ENCODE measurements at places on chromosomes 16 and 17.

GRCh38 chr16:52578829-52579498 lies 32.0 kb upstream of the TOX3 start:
- DNase-seq: no peak

GRCh38 chr16:67260426-67261063 lies 11.8 kb downstream of the SLC9A5 start:
- DNase-seq: peak; percentile 47

DNA sequence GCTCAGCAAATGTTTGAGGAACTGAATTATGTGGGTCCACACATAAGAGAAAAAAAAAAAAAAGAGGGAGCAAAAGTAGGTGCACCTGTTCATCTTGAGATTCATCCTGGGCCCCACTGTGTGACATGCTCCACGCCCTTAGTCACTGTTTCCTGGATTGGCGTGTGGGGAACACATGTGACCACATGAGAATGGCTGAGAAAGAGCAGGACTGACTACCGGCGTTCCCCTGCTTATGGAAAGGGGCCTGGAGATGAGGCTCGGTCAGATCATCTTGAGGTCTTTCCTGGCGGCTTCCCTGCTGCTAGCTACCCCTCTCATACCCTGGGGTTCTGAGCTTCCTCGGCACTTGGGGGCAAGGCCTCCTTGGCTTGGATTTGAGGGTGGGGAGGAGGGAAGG lies 3.9 kb downstream of the DEXI start:
- DNase-seq: no peak

GRCh38 chr16:17963185-17963836 lies 373.2 kb downstream of the NPIPA8 start:
- no peak for DNase-seq

DNA sequence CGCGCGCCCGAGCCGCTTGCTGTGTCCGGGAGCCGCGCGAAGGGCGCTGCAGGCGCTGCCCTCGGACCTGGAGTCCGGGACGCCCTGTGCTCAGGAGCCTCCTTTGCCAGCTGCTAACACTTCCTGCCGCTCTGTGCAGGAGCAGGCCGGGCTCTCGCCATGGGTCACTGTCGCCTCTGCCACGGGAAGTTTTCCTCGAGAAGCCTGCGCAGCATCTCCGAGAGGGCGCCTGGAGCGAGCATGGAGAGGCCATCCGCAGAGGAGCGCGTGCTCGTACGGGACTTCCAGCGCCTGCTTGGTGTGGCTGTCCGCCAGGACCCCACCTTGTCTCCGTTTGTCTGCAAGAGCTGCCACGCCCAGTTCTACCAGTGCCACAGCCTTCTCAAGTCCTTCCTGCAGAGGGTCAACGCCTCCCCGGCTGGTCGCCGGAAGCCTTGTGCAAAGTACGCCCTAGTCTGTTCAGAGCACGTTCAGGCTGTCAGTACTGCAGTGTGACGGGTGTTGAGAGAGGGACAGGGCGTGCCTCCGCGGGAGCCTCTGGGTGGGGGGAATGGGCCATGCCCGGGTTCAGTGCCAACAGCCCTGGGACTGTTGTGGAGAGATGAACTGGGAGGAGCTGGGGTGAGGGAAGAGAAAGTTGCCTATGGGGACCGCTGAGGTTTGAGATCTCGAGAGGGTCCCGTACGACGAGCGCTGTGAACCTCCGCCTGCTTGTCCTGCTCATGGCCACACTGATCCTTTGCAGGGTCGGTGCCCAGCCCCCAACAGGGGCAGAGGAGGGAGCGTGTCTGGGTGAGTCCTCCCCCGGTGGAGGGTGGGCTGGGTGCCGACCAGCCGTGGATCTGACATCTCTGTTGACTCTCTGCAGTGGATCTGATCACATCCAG lies 1.3 kb downstream of the ZNF276 start:
- DNase-seq: peak; percentile 59

- DNase-seq: no peak
Observed at GRCh38 chr17:42287305-42287976, 857 bp upstream of the STAT5A start.

DNA sequence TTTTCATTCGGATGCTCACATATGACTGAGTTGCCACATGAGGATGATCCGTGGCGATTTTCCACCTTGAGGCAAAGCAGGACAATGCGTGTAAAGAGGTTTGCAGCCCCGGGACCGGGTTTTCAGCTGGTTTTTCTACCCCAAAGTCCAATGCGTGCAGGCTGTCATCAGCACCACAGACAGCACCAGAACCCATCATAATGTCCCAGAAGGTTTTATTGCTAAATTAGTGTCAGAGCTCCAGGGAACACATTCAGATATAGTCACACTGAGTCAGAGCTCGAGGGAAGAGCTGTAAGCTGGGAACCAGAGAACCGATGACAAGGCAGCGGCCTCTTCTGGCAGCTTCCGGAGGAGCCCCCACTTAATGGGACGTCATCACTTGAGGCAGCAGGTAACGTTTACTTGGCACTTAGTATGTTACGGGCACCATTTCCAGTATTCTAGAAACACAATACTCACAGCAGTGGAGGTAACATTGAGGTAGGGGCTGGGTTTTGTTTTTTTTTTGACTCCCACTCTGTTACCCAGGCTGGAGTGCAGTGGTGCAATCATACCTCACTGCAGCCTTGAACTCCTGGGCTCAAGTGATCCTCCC lies 8.9 kb upstream of the NAGPA start:
- no peak for DNase-seq

GRCh38 chr17:10549096-10549842 lies at the start of gene MYH2:
MYH2 (minus strand) TSS chr17:10549658; CDS start chr17:10547920, 1,738 bp downstream.
- DNase-seq: no peak

DNA sequence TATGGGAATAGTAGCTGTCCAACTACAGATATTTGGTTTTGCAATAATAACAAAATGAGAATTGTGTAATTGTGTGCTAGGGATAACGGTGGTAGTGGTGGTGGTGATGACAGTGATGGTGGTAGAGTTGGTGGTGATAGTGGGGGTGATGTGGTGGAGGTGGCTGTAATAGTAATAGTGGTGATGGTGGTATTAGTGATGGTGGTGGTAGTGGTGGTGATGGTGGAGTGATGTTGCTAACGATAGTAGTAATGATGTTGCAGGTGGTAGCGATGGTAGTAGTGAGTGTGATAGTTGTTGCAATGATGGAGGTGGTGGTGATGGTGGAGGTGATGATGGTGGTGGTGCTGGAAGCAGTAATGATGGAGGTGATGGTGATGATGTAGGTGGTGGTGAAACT lies 94.4 kb downstream of the HS3ST3B1 start:
- no peak for DNase-seq

DNA sequence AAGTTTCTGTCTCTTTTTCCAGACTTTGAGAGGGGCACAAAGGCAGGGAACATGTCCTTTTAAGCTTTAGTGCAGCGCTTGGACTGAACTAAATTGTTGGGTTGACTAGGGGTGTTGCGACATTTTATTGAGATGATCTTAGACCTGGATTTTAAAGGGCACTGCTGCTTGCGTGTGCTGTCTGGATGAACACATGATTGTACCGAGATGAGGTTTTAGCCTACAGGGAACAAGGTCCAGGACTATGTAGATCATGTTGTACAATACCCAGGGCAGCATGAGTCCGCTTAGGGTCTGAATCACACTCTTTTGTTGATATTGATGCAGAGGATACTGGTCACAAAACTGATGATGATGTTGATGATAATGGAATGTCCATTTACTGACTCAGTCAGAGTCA lies 5.2 kb upstream of the RGS9 start:
- DNase-seq: no peak

- no peak for DNase-seq
Observed at GRCh38 chr16:84999200-84999599, 12.1 kb downstream of the ZDHHC7 start.

DNA sequence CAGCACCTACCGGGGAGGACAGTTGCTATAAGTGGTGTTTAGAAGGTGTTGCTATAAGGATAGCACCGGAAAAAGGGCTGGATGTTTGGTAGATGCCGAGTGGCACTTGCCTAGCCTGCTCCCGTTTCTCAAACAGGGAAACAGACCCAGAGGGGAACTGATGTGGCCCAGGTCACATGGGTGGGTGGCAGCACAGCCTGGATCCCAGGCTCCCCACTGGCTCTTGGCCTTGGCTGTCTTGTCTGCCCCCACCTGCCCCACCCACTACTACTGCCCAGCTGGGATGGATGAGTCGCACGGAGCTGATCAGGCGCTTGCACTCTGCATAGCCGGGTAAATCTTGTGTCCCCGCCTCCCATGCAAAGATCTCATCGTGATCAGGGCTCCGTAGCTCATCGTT lies 7.2 kb downstream of the SMTNL2 start:
- DNase-seq: no peak

GRCh38 chr16:84339311-84339710 lies 29.0 kb upstream of the ATP2C2 start:
- DNase-seq: no peak

DNA sequence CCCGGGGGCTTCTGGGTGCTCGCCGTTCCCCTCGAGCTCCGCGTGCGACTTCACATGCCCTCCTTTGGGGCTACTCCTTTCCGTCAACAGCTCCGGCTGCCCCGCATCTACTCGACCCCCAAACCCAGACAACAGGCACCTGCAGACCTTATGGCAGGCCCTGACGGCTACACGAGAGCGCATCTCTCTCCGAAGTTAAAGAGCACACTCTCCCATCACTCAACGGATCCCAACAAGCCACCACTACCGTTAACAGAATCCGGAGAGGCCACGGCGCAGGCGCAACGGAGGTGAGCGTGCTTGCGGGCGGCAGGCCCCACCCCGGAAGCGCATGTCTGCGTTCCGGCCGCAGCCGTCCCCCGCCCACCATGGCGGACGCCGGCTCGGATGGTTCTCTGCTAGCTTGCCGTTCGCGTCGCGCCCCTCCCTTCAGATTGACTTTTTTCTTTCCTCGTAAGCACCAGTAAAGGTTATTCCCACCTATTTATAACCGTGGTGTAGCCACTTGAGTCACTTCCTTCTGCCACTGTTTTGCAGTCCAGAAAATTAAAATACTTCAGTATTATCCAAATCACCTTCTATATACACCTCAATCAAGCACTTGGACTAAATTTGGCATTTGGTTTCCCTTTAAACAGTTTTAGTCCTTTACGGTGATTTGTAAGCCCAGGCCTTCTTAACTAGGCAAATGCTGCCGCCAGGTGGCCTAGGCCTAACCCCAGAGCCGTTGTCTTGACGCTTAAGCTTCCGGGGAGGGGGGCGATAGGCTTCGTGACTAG lies at the start of gene POLG2:
POLG2 (minus strand) TSS at position 269 of the 779 bp plus-strand sequence; CDS start at position 183, 86 bp downstream.
- peak; percentile 85 for DNase-seq

DNA sequence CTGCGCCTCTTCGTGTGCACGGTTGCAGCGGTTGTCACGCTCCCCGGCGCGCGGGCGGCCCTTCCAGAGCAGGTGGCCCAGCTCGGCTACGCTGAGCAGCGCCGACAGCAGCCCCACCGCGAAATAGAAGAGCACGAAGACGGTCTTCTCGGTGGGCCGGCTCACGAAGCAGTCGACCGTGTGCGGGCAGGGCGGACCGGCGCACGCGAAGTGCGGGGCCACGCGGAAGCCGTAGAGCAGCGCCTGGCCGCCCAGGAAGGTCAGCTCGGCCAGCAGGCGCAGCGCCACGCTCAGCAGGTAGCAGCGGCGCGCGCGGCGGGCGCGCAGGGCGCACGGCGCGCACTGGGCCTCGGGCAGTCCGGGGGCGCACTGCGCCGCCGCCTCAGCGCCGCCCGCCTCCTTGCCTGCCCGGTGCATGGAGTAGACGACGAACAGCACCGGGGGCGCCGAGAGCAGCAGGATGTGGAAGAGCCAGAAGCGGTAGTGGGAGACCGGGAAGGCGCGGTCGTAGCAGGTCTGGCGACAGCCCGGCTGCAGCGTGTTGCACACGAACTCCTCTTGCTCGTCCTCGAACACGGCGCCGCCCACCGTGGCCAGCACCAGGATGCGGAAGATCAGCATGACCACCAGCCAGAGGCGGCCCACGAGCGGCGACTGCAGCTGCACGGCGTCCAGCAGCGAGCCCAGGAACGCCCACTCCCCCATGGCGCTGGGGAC lies 1.3 kb downstream of the GJD3 start:
- DNase-seq: no peak

DNA sequence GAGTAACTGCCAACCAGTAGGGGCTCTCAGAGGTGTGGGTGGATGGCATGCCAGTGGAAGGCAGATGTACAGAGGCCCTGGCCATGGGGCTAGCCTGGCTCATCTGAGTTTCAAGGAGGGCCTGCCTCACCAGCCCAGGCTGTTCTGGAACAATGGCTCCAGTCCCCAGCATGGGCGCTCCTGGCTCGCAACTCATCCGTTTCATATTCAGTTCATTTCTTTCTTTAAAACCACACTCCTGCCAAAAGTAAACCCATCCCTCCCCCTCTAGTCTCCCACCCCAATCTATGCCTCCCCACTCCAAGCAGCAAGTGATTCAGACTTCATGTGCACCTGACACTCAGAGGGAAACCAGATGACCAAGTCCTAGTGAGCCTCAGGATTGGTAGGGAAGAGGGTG lies 2.4 kb downstream of the CCL13 start:
- DNase-seq: no peak

DNA sequence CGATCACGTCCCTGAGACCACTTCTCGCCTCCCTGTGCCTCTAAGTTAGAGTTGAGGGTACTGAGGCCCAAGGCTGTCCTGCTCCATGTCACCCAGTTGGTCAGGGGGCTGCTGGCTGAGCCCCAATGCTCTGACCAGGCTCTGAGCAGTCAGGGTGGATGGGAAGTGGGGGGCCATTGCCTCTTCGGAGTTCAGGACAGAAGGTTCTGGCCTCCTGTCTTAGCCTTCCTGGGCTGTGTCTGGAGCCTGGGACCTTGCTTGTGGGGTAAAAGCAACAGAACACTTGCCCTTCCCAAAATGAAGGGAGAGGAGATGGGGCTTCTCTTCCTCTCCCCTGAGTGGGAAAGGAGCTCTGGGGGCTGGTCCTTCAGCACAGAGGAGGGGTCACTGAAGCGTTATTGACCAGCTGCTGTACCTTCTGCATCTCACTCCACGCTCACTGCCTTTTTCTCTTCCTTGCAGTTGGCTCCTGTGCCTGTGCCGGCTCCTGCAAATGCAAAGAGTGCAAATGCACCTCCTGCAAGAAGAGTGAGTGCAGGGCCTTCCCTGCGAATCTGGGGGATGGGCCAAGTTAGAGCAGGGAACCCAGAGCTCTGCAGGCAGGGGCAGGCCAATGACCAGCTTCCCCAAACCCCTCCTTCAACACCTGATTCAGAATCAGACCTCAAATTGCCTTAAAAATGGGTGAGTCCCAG lies 580 bp downstream of the MT1X start:
- DNase-seq: no peak

DNA sequence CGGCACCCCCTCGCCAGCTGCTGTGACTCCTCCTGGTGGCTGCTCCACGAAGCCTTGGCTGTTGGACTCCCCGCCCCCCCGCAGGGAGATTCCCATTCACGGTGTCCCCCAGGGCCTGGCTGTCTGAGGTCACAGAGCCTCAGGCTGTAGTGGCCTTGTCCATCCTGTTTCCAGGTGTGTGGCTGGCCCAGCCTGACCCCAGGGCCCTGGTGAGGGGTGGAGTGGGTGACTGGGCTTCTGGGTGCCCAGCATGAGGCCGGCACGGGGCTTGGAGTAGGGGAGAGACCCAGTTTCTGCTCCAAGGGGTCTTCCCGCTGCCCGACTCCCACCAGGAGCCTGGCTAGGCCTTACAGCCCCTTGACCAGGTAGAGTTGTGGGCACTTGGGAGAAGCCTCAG lies 10.4 kb downstream of the PRSS27 start:
- no peak for DNase-seq

GRCh38 chr16:4009177-4009576 lies 107.1 kb downstream of the ADCY9 start:
- no peak for DNase-seq
